Stimulated activated CD4-positive, alpha-beta T cell treated with anti-CD3 and anti-CD28 coated beads, Interleukin-15, amount 100 ng/mL, for 48 hours (primary cell): ENCODE measurements at places on chromosomes 5 and 9.

DNA sequence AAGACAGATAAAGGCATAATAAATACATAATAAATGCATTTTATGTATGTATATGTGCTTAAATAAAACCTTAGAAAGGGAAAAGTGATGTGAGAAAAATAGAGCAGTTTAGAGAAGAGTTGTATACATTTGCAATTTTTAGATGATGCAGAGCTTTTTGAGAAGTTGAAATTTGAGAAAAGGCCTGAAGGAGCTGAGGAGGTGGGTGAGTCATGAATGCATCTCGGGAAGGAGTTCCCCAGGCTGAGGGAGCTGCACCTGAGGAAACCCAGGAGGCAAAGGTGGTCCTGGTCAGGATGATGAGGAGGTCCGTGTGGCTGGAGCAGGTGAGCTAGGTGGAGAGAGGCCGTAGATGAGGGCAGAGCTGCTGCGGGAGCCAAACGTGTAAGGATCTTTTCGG lies 17.4 kb upstream of the CD180 start:
- DNase-seq, result no peak

- DNase-seq, result no peak
Measured at GRCh38 chr5:171523781-171524180, 104.3 kb downstream of the FGF18 start.

- no peak for DNase-seq
Measured at GRCh38 chr5:146645342-146645741, 129.4 kb upstream of the GPR151 start.

- DNase-seq, result no peak
Measured at GRCh38 chr5:155530046-155530445, 516.5 kb downstream of the KIF4B start.

- DNase-seq, result no peak
Measured at GRCh38 chr5:169706071-169706470, 69.0 kb downstream of the DOCK2 start.

GRCh38 chr9:5549658-5550650 lies 39.6 kb downstream of the PDCD1LG2 start:
- DNase-seq, result no peak

DNA sequence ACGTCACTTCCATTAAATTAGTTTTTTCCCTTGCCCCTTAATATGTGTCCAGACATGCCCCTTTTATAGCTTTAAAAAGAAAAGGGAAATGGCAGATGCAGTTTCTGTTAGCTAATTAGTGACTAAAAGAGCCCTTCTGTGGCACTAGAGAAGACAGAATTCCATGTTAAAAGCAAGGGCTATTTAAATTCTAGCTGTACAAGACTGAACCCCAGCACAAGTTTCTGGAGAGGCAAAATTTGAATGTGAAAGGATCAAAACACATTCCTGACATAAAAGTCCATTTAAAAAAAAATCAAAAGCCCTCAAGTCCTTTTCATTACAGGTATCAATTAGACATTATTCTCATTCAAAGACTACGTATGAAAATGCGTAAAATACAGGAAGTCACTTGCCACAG lies 78.7 kb downstream of the HAPLN1 start:
- DNase-seq, result no peak

GRCh38 chr9:98707166-98708102 lies 1.3 kb downstream of the GABBR2 start:
- DNase-seq, result no peak

DNA sequence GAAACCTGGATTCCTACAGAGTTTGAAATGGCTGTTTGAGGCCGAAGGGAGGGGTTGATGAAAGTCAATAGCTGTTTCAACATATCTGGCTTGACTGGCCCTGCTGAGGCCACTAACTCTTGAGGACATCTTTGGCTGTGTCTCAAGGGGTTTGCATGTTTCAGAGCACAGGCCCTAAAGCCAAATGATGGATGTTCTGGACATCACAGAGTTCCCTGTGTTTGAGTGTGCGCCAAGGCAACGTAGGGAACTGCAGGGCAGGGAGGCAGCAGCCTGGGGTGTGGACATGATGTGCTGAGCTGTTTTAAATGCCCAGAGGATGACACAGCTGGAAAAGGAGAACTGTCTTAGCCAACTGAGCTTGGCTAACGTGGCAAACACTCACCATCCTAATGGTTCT lies 89.6 kb downstream of the RAPGEF1 start:
- no peak for DNase-seq

DNA sequence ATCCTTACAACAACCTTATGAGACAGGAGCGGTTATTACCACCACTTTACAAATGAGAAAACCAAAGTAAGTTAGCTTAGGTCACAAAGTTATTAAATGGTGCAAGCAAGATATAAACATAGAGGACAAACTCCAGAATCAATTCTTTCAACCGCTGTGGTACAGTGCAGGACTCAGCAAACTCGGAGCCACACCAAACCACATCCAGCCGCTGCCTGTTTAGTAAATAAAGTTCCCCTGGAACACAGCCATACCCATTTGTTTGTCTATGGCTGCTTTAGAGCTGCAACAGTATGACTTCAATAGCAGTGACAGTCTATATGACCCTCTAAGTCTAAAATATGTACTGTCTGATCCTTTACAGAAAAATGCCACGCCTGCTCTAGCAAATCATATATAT lies 1567.2 kb upstream of the WWC1 start:
- DNase-seq, result no peak

GRCh38 chr5:52564587-52564986 lies 223.1 kb upstream of the ITGA1 start:
- DNase-seq, result no peak

- no peak for DNase-seq
Measured at GRCh38 chr5:124705577-124705976, 40.9 kb downstream of the ZNF608 start.

DNA sequence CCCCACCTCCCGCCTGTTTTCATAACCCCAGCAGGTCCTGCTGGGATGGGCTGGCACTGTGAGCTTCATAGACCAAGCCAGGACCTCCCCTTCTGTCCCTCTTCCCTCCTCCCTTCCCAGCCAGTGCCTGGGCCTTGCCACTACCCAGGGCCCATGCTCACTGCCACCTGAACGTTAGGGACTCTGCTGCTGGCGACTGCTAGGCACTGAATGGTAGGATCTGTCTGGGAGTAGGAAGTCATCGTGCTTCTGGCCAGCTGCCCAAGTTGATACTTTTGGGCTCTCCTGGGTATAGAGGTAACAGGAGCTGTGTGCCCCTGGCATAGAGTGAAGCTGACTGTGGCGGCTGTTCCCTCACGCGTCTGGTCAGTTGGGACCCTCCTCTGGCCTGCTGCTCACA lies 8.4 kb downstream of the TRIM41 start:
- DNase-seq, result no peak

DNA sequence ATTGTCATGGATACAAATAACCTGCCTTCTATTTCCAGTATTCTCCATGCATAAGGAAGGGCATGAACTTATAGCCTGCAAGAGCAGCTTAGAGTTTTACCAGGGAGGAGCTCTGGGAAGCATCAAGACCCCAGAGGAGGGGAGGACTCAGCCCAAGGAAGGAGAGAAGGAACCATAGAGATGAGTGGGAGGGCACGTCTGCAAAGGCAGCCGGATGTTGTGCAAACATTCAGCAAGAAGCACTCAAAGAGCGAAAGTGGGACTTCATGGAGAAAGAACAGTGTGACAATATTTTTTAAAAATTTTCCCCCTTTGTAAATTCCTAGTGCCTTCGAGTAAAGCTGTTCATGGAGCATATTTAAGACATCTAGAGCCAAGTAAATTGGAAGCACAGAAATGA lies 270.1 kb upstream of the PTGER4 start:
- no peak for DNase-seq

GRCh38 chr5:154472871-154473580 lies 5.0 kb downstream of the HAND1 start:
- DNase-seq, result no peak
